ENCODE measurements at places on chromosomes 16 and 17. TPM values are rescaled to one million over a fixed set of nuclear protein-coding genes. Genes with fewer than 3 reads are reported as not detected.

DNA sequence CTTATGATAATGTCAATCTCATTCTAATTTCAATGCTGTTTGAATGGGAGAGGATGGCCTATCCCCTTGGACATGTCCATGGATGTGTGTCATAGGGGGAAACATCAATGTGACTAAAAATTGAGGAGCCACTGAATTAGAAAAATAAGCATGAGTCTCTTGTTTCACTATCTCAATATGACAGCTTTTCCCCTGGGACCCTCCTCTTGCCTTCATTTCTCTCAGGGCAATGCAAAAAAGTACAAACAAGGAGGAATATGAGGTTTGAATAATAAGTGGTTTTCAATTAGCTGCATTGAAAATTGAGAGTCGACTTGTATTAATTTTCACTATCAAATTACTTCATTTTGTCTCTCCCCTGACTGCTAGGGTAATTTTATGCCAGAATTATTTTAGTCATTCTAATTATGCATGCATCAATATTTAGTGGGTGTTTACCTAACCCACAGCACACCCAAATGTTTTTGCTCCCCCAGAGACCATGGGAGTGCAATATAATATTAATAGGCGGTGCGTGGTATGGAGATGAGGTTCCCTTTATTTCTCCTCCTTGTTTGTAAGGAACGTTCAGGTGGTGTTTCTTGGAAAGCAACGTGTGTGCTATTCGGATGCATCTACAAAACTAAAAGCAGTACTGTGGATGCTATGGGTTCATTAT lies 6.8 kb upstream of the SDR42E1 start:
- H3K36me3 ChIP-seq = no peaks in the 10 kb centered on the region
- H3K27me3 ChIP-seq = peaks cover 13% of the 10 kb centered on the region
- DNase-seq = no peak
- no peaks in the 10 kb centered on the region for H3K4me1 ChIP-seq
- no peak overlapping the region for H3K27ac ChIP-seq

The ATP2A1 gene
- 1.5 TPM for total RNA-seq

The MEFV gene
- total RNA-seq = not detected

DNA sequence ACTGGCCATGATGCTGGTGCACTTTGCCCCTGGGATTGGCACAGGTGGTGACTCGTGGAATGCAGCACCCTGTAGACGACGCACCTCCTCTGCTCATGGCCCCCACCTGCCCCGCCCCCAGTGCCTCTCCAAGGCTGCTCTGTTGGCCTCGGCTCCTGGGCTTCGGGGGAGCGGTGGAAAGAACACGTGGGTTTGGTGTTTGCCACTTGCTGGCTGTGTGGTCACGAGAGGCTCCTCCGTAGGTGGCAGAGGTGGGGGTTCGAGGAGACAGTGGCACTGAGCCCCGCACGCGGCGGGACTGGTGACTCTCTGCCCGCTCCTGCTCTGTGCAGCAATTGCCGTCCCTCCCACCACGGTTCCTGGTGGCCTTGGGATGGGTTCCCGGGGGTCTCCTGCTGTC lies 82.8 kb upstream of the ZNF750 start:
- H3K4me1 ChIP-seq = no peaks in the 10 kb centered on the region
- no peak for DNase-seq
- peaks cover 10% of the 10 kb centered on the region for H3K36me3 ChIP-seq
- no peak overlapping the region for H3K4me3 ChIP-seq

DNA sequence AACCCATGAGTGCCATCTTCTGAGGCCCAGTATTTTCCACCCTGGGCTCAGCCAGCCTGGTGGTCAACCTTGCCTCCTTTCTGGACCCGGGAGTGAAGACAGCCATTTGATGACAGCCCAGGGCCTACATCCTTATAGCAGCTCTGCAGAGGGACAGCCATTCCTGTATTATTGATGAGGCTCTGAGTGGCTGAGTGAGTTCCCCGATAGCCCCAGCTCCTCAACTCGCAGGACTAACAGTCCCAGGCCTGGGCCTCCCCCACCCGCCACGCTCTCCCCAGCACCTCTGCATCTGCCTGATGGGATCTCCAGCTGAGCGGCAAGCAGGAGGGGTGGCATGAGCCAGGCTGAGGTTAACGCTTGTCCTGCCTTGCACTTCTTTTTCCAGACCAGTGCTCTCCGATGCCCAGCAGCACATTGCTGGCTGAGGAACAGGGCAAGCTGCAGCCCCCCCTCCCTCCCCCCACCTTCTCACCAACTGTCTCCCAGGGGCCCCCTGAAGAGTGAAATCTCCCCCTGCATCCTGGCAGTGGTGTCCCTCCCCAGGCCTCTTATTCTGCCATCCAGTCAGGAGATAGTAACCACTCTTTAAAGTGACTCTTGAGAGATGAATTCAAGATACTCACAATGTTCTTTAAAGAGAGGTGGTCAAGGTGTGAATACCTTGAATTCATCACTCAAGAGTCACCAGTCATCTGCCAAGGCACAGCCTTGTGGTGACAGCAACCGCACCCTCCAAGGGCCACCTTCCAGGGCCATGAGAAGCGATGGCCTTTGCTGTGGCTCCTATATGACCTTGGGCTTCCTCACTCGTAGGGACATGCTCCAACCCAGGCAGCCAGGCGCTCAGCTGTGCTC lies 23.5 kb downstream of the CACNG5 start:
- H3K36me3 ChIP-seq = no peaks in the 10 kb centered on the region
- H3K4me3 ChIP-seq = no peak overlapping the region
- no peak for DNase-seq
- peaks cover 5% of the 10 kb centered on the region for H3K27me3 ChIP-seq

DNA sequence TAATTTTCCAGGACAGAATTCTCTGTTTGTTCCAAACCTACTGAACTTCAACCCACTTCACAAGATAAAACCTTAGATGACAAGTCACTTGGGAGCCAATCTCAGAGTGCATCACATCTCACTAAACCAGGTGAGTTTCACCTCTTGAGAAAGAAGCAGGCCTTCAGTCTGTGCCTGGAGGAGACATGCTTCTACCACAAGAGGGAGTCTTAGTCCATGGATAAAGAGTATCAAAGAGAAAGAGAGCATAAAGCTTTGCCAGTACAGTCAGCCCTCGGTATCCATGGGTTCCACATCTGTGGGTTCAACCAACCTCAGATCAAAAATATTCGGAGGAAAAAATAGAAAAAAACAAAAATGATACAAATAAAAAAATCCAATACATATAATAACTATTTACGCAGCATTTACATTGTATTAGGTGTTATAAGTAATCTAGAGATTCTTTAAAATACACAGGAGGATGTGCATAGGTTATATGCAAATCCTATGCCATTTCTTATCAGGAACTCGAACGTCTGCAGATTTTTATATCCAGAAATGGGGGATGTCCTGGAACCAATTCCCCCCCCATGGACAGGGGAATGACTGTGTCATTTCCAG lies 37.7 kb downstream of the DUSP14 start:
- H3K4me3 ChIP-seq = no peak overlapping the region
- no peak for DNase-seq
- H3K4me1 ChIP-seq = no peaks in the 10 kb centered on the region
- H3K36me3 ChIP-seq = peaks cover 15% of the 10 kb centered on the region
- H3K27me3 ChIP-seq = no peaks in the 10 kb centered on the region

Measured in type B pancreatic cell (in vitro differentiated cells).